Anterior cingulate cortex (tissue), 58 donors: ENCODE measurements at places on chromosomes 7 and 10.

- DNase-seq, result no peak
These were observed 3.3 kb downstream of the JMJD1C start for GRCh38 chr10:63462442-63462841.

GRCh38 chr7:13032576-13032975, 345.1 kb downstream of the ARL4A start:
- no peak for DNase-seq

DNA sequence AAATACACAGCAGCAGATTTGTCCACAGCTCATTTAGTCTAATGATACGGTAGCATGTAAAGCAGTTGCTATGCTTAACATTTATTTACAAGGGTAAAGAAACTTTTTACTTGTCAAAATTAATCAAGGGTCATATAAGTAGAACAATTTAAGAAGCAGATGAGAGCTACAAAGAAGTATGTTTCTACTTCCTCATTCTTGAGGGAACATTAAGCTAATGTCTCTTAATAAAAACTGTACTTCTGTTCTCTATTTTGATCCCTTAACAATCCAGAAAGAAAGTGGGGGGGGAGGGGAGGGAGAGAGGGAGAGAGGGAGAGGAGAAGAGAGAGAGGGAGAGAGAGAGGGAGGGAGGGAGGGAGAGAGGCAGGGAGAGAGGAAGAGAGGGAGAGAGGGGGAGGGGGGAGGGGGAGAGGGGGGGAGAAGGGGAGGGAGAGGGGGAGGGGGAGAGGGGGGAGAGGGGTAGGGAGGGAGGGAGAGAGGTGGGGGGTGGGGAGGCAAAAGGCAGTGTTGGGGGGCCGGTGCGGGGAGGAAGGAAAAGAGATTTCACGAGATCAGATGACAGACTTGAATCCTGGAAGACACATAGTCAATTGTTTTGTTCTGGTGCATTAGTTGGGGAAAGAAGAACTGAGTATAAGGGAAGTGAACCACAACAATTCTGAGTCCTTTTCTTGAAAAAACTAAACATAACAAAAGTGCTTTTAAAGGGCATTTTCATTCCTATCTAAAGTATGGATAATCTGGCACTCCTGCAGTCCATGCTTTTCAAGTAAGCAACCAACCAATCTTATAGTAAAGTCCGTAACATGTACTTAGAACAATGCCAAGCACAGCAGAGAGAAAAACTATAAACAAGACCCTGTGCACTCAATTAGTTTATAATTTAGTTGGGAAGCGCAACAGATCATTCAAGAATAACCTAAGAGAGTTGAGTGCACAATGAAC, 128.0 kb downstream of the USP6NL start:
- DNase-seq, result no peak

GRCh38 chr7:116652793-116653192, 19.2 kb upstream of the MET start:
- DNase-seq, result no peak
